Activated T-cell treated with anti-CD3 and anti-CD28 coated beads for 4 hours (primary cell): ENCODE measurements at places on chromosomes 16 and 17.

DNA sequence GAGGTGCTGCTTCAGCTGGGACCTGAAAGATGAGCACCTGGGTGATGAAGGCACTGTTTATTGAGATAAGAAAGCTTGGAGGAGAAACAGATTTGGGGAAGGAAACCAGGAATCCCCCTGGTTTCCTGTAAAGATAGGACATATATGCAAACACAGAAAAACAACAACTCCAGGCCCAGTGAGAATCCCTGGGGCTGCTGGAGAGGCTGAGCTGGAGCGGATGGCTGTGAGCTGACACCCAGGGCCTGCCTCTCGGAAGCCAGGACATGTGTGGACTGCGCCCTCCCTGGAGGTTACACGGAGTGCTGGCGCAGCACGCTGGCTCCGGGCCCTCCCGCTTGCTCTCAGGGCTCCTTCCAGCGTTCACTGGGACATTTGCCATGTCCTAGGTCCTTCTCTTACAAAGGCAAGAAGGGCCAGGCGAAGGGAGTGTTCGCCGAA lies 57.5 kb downstream of the CYB5B start:
- DNase-seq = no peak

DNA sequence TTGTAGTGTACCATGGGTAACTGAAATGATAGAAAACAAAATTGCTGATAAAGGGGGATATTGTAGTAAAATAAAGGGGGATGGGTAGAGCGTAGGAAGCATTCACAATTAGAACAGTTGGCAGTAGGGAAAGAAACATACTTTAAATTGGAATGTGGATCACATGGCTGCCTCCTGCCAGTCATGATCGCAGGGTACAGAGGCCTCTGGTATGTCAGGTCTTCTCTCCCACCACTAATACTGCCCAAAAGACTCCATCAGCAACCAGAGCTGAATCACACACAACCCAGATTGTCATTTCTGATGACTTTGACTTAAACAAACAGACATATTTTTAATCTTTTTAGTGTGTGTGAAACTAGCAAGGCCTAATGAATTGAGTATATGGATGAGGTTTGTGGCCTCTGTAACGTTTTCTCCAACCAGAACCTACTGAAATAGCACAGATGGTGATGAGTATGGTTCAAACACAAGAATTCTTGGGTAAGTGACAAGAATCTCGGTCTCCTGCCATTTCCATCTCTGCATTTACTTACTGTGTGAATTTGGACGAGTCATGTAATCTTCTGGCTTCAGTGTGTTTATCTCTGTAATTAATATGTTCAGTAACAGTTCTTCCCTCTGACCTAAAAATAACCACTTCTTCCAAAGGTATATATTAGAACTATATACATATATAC lies 112.6 kb downstream of the USP22 start:
- no peak for DNase-seq

DNA sequence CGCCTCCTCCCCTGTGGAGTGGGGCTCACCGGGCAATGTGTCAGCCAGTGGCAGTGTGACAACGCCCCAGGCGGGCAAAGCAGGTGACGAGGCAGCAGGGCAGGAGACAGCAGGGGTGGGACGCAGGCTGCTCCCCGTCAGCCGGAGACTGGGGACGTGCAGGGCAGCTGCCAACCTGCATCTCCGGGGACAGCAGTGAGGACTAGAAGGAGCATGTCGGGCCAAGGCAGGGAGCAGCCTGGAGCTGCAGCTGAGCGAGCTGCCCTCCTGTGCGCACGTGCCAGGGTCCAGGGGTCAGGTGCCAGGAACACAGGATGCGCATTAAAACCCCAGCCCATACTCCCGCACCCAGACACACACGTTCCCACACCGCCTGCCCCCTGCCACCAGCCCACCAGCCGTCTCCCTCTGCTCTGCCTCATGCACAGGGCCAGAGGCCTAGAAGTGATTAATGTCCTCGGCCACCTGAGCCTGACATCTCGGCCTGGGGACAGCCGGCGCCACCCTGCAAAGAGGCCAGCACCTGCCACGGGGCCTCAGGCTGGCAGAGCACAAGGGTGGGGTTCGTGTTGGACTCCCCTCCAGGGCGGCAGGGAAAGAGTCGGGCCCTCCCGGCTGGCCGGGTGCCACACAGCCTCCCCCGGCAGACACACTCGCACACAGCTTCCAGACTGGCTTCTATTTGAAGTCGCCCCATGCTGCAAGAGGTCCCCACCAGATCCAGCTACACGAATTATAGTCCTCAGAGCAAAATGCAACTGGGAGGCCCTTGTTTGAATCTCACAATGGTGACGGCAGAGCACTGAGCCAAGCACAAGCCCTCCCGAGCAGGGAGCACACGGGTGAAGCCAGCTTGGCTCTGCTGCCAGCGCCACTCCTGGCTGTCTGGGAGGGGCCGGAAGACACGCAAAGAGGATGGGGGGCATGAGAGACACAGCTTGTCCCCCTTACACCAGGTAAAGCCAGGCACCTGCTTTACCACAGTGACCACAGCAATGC lies 90.4 kb downstream of the RBFOX3 start:
- DNase-seq = no peak

DNA sequence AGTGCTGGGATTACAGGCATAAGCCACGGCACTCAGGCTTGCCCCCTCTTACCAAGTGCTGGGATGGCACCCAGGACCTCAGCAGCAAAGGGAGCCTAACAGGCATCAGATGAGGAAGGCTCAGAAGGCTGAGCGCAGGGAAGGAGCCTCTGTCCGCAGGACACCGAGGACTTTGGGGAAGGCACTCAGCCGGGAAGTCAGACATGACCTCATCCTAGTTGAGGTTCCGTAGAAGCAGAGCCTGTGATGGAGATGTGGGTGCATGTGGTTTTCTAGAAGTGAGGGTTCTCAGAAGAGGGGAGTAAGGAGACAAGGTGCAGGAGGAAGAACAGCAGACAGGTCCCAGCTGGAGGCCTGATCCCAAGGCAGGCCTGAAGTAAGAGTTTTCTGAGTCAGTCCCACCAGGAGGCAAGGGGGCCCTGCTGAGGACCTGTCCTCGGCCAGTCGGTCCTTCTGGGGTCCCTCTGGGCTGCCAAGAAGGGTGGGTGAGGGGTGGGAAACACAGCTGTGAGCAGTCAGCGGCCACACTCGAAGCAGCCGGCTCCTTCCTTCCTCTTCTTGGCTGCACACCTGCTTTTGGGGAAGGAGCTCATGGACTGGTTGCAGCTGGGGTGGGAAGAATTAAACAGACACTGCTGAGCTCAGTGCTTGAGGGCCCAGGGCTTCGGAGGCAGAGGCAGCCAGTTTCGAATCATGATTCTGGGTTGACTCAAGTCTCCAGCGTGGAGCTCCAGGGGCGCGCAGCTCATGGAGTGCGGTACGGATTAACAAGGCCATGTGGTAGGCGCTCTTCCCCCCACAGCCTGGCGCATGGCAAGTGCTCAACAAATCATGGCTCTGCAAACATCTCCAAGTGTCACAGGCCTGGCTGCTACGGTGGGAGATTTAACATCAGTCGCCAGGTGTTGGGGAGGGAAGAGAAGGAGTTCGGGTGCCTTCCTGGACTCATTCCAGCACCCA lies 38.9 kb upstream of the SNN start:
- no peak for DNase-seq

DNA sequence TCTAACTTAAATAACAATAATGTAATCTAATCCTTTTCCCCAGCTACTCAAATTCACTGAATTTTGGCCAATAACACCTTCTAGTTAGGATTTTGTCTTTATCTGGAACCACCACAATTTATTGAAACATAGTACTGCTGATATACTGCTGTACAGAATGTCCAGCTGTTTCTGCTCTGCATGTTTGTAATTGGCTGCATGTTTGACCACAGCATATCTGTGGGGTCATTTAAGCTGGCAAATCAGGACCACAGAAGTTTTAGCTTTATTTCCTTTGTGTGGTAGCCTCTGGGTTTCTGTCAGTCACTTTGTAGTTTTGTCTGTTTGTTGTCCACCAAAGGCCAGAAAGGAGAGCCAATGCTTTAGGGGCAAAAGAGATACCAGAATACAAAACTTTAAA lies 22.2 kb upstream of the RAB11FIP4 start:
- no peak for DNase-seq

- DNase-seq = no peak
These were observed 299.9 kb downstream of the SOX9 start for GRCh38 chr17:72420775-72421127.

DNA sequence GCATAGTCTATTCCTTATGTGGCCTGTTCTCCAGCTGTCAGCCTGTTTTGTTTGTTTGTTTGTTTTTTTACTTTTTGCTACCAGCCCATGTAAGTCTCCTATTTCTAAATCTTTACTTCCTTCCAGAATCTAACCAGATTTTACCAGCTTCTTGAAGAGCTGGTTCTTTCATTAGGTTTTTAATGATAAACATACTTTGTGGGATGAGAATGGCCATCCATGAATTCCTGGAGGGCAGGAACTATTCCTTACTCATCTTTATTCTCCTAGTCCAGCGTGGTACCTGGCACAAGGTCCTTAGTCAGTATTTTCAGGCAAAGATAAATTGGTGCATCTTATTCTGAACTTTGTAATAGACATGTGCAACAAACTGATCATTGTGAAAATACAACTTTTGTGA lies 17.3 kb downstream of the RSPRY1 start:
- DNase-seq = no peak

DNA sequence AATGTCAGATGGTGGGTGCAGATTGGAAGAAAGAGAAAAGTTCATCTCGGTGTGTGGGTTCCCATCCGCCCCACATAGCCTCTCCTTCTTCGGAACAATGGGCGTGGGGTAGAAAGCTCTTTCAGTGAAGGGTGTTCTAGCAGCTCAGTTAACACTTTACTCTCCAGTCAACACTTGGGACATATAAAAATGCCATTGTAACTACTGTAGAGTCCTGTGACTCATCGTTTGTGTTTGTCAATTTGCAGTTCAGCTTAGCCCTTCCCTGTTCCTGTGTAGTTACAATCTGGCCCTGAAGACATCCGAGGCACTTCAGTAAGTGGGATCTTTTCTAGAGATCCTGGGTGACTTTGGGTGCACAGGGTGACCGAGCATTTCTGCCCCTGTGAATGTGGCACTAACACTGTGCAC lies 11.5 kb upstream of the CLEC18C start:
- no peak for DNase-seq

DNA sequence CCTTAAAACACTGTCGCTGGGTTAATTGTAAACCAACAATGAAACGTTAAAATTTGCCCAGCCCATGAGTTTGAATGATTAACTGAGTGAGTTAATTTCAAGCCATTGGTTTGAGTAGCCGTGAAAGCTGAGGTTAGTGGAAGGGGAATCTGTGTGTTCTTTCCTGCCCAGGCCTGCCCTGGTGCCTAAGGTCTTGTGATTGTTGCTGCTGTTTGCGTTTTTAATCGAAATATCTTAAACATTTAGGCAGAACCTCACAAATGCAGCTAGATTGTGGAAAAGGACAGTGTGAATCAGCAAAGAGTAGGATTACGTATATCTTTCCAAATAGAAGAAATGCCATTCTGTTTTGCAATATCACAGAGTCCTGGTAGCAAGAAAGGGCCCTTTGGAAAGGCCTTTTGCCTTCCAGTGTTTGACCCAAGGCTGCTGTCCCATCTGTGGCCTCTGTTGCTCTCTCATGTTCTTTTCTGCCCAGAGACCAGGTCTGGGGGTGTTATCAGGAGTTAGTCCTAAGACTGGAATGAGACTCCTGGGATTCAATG lies 113.8 kb downstream of the MSI2 start:
- no peak for DNase-seq

- DNase-seq = no peak
These were observed 106.7 kb downstream of the TTC19 start for GRCh38 chr17:16106161-16106891.

- DNase-seq = no peak
These were observed 530 bp upstream of the CCL22 start for GRCh38 chr16:57358086-57358420.

GRCh38 chr17:81457401-81457800 lies 55.2 kb downstream of the ACTG1 start:
- DNase-seq = no peak

- no peak for DNase-seq
These were observed 548.9 kb upstream of the CDH8 start for GRCh38 chr16:62585041-62585545.

GRCh38 chr17:6683081-6683684 lies 30.0 kb downstream of the SLC13A5 start:
- DNase-seq = no peak

- no peak for DNase-seq
These were observed 56.0 kb upstream of the DOC2B start for GRCh38 chr17:237406-237955.

GRCh38 chr16:47037396-47037745 lies 63.9 kb upstream of the DNAJA2 start:
- peak; percentile 5 for DNase-seq

DNA sequence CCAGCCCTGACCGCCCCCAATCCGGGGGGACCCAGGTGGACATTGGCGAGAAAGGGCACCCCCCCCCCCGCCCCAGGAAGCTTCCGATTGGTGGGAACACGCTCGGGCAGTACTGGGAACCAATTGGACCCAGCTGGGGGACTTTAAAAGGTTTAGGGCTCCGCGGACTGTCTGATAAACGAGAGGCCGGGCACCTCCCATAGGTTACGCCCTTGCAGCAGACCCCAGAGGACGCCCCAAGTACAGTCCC lies 245 bp downstream of the TMEM256 start:
- DNase-seq = no peak

GRCh38 chr17:77824102-77824779 lies 134.3 kb upstream of the TNRC6C start:
- DNase-seq = no peak

GRCh38 chr16:65500007-65500406 lies 378.1 kb upstream of the CDH11 start:
- no peak for DNase-seq

GRCh38 chr16:87345726-87346424 lies 28.7 kb upstream of the C16orf95 start:
- DNase-seq = no peak

GRCh38 chr17:60392845-60393702 lies 1.1 kb upstream of the USP32 start:
- no peak for DNase-seq

DNA sequence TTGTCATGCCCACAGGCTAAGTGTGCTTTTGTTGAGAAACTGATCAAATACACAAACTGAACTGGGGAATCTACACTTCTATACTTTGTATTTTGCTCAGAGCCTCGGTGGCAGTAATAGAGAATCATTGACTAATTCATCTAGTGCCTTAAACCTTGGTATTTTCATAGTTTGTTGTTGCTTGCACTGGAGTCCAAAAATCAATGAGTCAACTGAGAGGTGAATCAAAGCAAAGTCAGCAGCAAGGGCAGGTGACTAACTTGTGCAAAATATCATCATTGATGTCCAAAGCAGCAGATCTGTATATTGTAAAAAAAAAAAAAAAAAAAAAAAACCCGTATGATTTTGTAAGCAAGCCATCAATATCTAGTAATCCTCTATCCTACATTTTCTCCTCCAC lies 296.4 kb downstream of the MAP2K6 start:
- DNase-seq = no peak

- DNase-seq = no peak
These were observed 460 bp downstream of the ELOB start for GRCh38 chr16:2776500-2777139.

DNA sequence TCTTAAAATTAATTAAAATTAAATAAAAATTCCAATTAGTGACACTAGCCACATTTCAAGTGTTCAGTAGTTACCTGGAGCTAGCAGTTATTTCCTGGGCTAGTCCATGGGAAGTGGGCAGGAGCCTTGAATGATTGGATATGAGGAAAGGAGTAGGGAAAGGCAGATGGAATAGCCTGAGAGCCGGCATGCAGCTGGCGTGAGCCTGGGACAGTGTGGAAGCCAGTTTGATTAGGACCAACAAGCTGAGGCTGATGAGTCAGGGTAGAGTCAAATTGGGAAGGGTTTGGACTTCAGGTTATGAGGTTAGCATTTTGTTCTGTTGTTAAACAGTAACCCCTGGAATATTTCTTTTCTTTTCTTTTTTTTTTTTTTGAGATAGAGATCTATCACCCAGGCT lies 15.3 kb upstream of the GNA13 start:
- no peak for DNase-seq
